ENCODE measurements at places on chromosomes 7 and 10. TPM values are rescaled to one million over a fixed set of nuclear protein-coding genes. Genes with fewer than 3 reads are reported as not detected.

- no peak for DNase-seq
Observed at GRCh38 chr10:101772895-101773761, 2.8 kb downstream of the FGF8 start.

- DNase-seq: no peak
Observed at GRCh38 chr7:115116773-115117715, 195.2 kb downstream of the MDFIC start.

- no peak for DNase-seq
Observed at GRCh38 chr10:37865957-37866803, 8.8 kb upstream of the ZNF248 start.

Gene CYP3A5
- total RNA-seq: not detected

Gene GBX1
- total RNA-seq: not detected

Gene LRIT1
- not detected for total RNA-seq

Gene OR6V1
- not detected for total RNA-seq

Gene SSC4D
- 0.73 TPM for total RNA-seq
